Type B pancreatic cell (in vitro differentiated cells): ENCODE measurements at places on chromosomes 2 and 18.

GRCh38 chr18:79790996-79791972 is 6.5 kb upstream of the KCNG2 start:
- peak overlapping the region; percentile 36 for H3K27ac ChIP-seq
- no peak overlapping the region for H3K4me3 ChIP-seq
- peaks cover 3% of the 10 kb centered on the region for H3K4me1 ChIP-seq
- H3K36me3 ChIP-seq: no peaks in the 10 kb centered on the region

DNA sequence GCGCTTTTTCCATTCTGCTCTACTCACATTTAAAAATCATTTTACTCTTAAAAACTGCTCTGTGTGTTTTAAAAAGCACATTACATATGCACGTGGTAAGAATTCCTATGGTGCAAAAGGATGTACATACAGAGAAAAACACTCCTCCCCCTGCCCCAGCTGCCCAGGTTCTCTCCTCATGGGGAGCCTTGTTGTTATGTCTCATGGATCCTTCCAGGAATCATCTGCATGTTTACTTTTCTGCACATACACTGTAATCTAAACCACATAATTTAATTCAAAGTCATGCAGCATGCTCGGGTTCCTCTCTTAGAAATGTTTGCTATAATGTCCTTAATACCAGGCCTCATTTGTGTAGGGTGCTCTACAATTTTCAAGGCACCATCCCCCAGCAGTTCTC is 243.3 kb downstream of the LOXHD1 start:
- H3K4me3 ChIP-seq: no peak overlapping the region
- peaks cover 68% of the 10 kb centered on the region for H3K4me1 ChIP-seq
- no peak overlapping the region for H3K27ac ChIP-seq
- DNase-seq: no peak

DNA sequence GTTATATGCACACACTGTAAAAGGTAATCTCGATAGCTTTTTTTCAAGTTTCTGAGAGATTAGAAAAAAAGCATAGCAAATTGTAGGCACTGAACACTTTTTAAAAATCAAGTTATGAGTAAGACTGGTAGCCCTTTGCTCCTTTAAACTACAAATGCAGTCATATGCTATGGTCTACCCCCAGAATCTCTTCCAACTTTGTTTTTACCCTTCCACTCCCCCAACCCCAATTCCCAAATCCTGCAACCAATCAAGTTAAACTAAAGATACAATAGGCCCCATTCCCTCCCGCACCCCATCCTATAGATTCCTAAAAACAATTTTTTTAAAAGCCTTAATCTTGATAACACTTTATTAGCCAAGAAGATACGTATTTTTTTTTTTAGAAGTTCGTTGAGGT is 752 bp upstream of the BAZ2B start:
- no peaks in the 10 kb centered on the region for H3K36me3 ChIP-seq
- DNase-seq: no peak
- H3K4me1 ChIP-seq: peaks cover 33% of the 10 kb centered on the region

- H3K4me1 ChIP-seq: no peaks in the 10 kb centered on the region
- no peaks in the 10 kb centered on the region for H3K27me3 ChIP-seq
- H3K36me3 ChIP-seq: no peaks in the 10 kb centered on the region
- no peak overlapping the region for H3K4me3 ChIP-seq
- no peak for DNase-seq
Measured at GRCh38 chr18:68406761-68407160, 308.1 kb downstream of the TMX3 start.

DNA sequence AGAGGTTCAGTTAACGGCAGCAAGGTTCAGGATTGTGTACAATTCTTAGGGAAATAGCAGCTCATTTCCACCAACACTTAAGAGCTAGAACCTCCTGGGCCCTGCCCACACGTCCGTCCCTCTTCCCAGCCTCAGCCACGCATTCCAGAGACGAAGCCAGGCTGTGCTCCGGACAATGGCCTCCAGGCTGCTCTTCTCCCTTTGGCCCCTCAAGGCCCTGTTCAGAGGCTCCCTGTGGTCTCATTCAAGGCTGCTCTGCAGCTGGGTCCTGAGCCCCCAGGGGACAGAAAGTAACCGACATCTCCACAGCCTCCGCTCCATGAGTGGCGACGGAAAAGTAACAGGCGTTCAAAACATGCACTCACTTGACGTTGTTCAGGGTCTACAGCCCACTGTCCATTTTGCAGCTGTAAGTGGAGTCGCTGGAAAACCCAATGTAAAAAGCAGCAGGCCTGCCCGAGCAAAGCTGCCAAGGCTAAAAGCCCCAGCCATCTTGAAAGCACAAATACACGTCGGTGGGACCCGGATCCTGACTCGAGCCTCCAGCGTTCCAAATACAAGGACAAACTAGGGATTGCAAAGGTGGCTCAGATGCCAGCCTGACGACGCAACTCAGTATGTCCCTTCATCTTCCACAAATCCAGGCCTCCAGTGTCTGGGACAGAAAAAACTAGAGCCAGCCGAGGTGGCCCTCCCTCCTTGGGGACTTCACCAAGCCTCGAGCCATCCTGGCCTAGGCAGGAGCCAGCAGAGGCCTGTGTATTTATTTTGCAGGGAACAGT is 76.9 kb downstream of the NDUFA10 start:
- no peak overlapping the region for H3K4me3 ChIP-seq
- H3K4me1 ChIP-seq: peaks cover 3% of the 10 kb centered on the region
- no peak overlapping the region for H3K27ac ChIP-seq

DNA sequence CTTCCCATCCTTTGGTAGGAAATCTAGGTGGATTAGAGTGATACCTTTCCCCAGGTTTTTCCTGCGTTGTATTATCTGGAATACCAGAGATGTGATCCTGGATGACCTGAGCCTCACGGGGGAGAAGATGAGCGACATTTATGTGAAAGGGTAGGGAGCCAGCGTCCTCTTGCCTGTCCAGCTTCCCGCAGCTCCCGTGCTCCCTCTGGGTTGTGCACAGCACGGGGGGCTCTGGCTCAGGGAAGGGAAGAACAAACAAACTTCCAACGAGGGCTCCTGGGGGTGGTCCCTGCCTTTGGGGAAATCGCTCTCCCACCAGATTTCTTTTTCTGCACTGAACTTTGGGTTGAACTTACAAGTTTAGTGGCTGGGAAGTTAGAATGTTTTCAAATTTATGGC is 215.7 kb downstream of the DYSF start:
- peaks cover 4% of the 10 kb centered on the region for H3K36me3 ChIP-seq
- peaks cover 6% of the 10 kb centered on the region for H3K4me1 ChIP-seq
- no peak overlapping the region for H3K4me3 ChIP-seq
- no peak for DNase-seq
- no peak overlapping the region for H3K27ac ChIP-seq

GRCh38 chr2:100731535-100731981 is 88.4 kb upstream of the NPAS2 start:
- no peak overlapping the region for H3K4me3 ChIP-seq
- H3K36me3 ChIP-seq: no peaks in the 10 kb centered on the region
- no peak overlapping the region for H3K27ac ChIP-seq
- peaks cover 9% of the 10 kb centered on the region for H3K4me1 ChIP-seq
- no peak for DNase-seq
- H3K27me3 ChIP-seq: peaks cover 3% of the 10 kb centered on the region

GRCh38 chr18:33116376-33116775 is 324.1 kb downstream of the CCDC178 start:
- peaks cover 22% of the 10 kb centered on the region for H3K4me1 ChIP-seq
- H3K27ac ChIP-seq: no peak overlapping the region
- H3K27me3 ChIP-seq: no peaks in the 10 kb centered on the region
- no peak for DNase-seq
- H3K4me3 ChIP-seq: no peak overlapping the region
- peaks cover 4% of the 10 kb centered on the region for H3K36me3 ChIP-seq

GRCh38 chr2:62118160-62118559 is 77.8 kb upstream of the B3GNT2 start:
- peak overlapping the region; percentile 30 for H3K27ac ChIP-seq
- H3K4me3 ChIP-seq: no peak overlapping the region
- no peak for DNase-seq
- peaks cover 4% of the 10 kb centered on the region for H3K36me3 ChIP-seq
- H3K4me1 ChIP-seq: peaks cover 20% of the 10 kb centered on the region
- H3K27me3 ChIP-seq: no peaks in the 10 kb centered on the region

- H3K27ac ChIP-seq: no peak overlapping the region
- H3K4me1 ChIP-seq: peaks cover 7% of the 10 kb centered on the region
- H3K4me3 ChIP-seq: no peak overlapping the region
- H3K27me3 ChIP-seq: peaks cover 12% of the 10 kb centered on the region
- no peak for DNase-seq
Measured at GRCh38 chr2:235151152-235151551, 199.3 kb downstream of the SH3BP4 start.

DNA sequence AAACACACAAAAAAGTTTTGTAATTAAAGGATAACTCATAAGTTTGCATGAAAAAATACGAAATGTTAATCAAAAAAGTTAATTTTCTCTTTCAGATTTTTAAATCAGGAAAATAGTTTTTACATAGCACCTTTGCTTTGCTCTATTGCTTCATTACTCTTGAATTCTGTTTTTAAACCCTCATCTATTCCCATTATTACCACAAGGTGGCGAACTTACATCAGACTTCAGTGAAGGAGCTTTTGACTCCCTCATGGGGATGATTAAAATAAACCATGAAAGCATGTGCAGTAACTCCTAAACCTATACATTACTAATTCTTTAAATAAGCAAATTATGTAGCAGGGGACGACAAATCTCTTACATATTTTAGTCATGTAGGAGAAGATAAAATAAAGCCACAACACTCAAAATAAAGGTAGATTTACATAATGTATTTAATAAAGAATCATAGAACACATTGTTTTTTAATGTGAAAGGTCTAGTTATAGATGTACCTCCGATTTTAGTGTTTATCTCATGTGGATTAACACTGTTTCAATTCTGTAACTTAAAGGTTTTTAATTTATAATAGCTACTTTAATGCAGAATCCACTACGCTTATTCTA is 105.2 kb downstream of the NETO1 start:
- no peaks in the 10 kb centered on the region for H3K4me1 ChIP-seq
- H3K27ac ChIP-seq: no peak overlapping the region
- H3K27me3 ChIP-seq: peaks cover 5% of the 10 kb centered on the region
- no peak for DNase-seq
- no peak overlapping the region for H3K4me3 ChIP-seq

DNA sequence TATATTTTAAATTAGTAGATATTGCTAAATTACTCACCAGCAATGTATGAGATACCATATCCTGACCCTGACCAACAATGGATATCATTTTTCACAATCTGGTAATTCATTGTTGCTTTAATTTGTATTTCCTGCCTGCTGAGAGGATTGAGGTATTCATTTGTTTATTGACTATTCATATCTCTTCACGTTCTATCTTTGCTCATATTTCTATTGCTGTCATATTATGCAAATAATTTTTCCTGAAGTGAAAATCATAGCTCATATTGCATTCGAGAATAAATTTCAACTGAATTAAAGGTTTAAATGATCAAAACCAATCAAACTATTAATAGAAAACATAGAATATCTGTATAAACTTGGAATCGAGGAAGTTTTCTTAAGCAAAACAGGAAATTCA is 31.0 kb downstream of the INO80D start:
- DNase-seq: no peak
- H3K36me3 ChIP-seq: peaks cover 27% of the 10 kb centered on the region
- H3K27me3 ChIP-seq: no peaks in the 10 kb centered on the region
- H3K27ac ChIP-seq: no peak overlapping the region

- H3K27ac ChIP-seq: peak overlapping the region; percentile 61
- peak overlapping the region; percentile 88 for H3K4me3 ChIP-seq
- H3K4me1 ChIP-seq: peaks cover 33% of the 10 kb centered on the region
- DNase-seq: peak; percentile 74
- H3K27me3 ChIP-seq: peaks cover 6% of the 10 kb centered on the region
Measured at GRCh38 chr2:226798422-226799210, 1.0 kb downstream of the IRS1 start.

- no peak for DNase-seq
- H3K27ac ChIP-seq: no peak overlapping the region
- no peaks in the 10 kb centered on the region for H3K4me1 ChIP-seq
- no peak overlapping the region for H3K4me3 ChIP-seq
- no peaks in the 10 kb centered on the region for H3K27me3 ChIP-seq
Measured at GRCh38 chr18:27010784-27011183, 145.3 kb upstream of the AQP4 start.

- no peaks in the 10 kb centered on the region for H3K27me3 ChIP-seq
- H3K27ac ChIP-seq: no peak overlapping the region
- no peaks in the 10 kb centered on the region for H3K36me3 ChIP-seq
Measured at GRCh38 chr2:46695283-46695682, 215.9 kb downstream of the TMEM247 start.

DNA sequence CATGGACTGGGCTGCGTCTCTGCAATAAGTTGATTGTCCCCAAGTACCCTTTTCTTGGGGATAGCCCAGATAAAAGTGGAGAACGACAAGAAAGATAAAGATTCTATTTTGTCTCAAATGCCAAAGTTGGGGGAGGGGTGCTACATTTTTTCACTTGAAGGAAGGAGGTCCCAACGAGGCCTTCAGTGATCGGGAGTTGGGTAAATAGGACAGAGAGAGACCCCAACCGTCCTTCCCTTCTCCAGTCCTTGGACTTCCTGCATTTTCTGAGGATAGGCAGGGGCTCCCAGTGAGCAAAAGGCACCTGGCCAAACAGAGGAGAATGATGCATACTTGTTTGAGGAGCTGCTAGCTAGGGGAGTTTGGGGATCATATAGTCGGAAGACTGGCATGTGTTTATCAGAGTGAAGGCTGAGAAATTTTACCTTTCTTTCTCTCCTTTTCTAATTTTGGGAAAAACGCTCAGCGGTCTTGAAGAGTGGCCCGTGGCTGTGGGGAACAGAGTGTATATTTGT is 3.5 kb upstream of the EN1 start:
- DNase-seq: no peak
- peaks cover 5% of the 10 kb centered on the region for H3K4me1 ChIP-seq
- H3K27me3 ChIP-seq: peaks cover 92% of the 10 kb centered on the region
- H3K4me3 ChIP-seq: peak overlapping the region; percentile 68
- no peaks in the 10 kb centered on the region for H3K36me3 ChIP-seq

DNA sequence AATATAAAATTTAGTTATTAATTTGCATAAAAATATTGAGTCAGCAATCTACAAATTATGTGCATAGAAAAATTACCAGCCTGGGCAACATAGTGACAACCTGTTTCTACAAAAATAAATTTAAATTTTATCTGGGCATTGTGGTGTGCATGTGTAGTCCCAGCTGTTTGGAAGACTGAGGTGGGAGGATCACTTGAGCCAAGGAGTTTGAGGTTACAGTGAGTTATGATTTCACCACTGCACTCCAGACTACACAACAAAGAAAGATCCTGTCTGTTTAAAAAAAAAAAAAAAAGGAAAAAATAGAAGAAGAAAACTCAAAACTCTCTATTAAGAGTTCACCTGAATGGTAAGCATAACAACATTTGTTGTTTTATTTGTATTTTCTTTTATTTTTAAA is 1048.4 kb upstream of the CDH2 start:
- H3K4me3 ChIP-seq: no peak overlapping the region
- DNase-seq: no peak
- H3K27me3 ChIP-seq: no peaks in the 10 kb centered on the region
- H3K27ac ChIP-seq: no peak overlapping the region
- H3K4me1 ChIP-seq: no peaks in the 10 kb centered on the region

- H3K27ac ChIP-seq: no peak overlapping the region
- H3K4me1 ChIP-seq: peaks cover 2% of the 10 kb centered on the region
- H3K4me3 ChIP-seq: no peak overlapping the region
- H3K36me3 ChIP-seq: no peaks in the 10 kb centered on the region
- H3K27me3 ChIP-seq: no peaks in the 10 kb centered on the region
Measured at GRCh38 chr2:161068670-161069069, 91.6 kb upstream of the TANK start.

GRCh38 chr2:3107567-3107966 is 270.1 kb downstream of the EIPR1 start:
- no peak overlapping the region for H3K4me3 ChIP-seq
- peaks cover 28% of the 10 kb centered on the region for H3K4me1 ChIP-seq
- H3K36me3 ChIP-seq: no peaks in the 10 kb centered on the region
- H3K27ac ChIP-seq: peak overlapping the region; percentile 48
- H3K27me3 ChIP-seq: peaks cover 11% of the 10 kb centered on the region
